Cortex of kidney (tissue), 1 donor: ENCODE measurements at places on chromosomes 6 and 20.

DNA sequence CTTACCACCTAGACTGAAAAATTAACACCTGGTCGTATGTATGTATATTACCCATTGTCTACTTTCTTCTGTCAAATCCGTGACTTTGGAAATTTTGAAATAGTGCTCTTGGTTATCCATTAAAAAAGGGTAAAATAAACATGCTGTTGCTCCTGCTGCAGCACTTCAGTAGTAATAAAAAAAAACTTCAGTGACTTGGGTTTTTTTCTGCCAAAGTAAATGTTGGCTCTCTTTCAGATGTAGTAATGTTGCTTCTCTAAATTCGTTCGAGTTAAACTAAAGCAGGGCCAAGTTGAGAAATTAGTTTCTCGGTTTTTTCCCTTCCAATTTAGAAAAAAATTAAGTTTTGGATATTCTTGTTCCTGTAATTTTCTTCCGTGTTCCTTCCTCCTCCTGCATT is 34.2 kb downstream of the JARID2 start:
- DNase-seq = no peak

DNA sequence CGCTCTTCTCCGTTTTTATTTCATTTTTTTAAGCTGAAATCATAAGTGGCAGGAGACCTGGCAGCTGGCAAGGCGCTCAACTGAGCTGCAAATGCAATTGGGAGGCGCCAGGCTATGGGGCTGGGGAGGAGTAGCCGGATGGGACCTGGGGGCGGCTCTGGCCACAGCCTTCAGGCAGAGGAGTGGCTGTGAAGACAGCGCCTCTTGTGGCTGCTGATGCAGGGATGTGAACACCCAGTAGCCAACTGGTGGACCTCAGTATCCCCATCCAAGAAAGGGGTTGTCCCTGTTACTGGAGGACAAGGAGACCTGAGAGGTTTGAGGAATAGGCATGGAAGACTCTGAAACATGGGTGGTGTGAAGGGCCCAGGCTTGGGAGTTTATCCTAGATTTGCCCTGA is 12.6 kb downstream of the KCNK17 start:
- no peak for DNase-seq

- no peak for DNase-seq
These were observed 37.7 kb downstream of the ADGRF1 start for GRCh38 chr6:47004463-47004862.

DNA sequence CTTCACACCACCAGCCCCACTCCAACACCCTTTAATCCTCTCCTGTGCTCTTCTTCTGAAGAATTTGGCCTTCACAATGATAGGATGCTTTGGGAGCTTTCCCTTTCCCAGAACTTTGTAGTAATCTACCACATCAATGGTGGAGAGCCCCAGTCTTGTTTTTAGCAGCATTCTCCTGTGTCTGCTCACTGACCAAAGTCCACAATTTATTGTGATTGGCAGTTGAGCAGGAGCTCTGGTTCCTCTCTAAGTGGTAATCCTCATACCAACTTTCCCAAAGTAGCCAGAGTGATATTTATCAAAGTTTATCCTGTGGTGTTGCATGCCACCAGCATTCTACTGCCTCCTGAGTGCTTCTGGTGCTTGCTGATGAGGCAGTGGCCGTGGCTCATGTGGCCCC is 29.0 kb upstream of the OPN5 start:
- no peak for DNase-seq

- DNase-seq = no peak
These were observed 15.5 kb downstream of the SDCBP2 start for GRCh38 chr20:1313236-1313964.

GRCh38 chr20:57867181-57867803 is 157.5 kb upstream of the PMEPA1 start:
- DNase-seq = no peak

DNA sequence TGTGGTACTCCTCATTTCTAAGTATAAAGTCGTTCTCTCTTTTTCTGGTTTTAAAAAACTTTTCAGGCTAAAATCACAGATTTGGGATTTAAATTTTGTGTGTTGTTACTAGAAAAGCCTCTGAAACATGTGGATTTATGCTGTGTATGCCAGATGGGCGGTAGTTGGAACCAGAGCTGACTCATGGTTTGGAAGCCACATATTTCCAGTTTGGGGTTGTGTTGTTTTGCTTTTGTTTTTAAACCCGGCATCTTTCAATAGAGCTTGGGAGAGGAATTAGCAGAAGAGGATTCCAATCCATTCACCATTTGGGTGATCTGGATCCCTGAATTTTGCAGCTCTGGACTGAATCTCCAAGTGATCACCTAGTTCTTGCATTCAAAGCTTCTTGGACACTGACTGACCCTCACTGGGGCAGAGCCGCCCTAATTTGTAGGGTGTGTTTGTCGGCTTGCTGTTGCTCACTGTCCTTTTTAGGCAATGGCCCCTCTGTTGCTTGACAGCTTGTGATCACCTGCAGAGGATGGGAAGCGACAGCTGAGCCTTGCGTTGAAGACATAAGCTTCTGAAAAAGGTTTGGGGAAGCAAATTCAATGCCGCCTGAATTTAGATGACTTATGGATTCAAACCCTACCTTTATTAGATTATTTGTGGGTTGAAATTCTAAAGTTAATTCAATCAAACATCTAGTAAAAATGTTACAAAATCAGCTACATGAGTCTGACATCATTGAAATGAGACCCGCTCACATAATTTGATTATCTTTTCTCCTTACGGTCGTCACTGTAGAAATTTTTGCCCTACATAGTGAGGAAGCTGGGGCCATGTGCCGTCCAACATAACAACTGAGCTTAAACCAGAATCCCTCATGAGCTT is 79.9 kb upstream of the CD83 start:
- DNase-seq = no peak

DNA sequence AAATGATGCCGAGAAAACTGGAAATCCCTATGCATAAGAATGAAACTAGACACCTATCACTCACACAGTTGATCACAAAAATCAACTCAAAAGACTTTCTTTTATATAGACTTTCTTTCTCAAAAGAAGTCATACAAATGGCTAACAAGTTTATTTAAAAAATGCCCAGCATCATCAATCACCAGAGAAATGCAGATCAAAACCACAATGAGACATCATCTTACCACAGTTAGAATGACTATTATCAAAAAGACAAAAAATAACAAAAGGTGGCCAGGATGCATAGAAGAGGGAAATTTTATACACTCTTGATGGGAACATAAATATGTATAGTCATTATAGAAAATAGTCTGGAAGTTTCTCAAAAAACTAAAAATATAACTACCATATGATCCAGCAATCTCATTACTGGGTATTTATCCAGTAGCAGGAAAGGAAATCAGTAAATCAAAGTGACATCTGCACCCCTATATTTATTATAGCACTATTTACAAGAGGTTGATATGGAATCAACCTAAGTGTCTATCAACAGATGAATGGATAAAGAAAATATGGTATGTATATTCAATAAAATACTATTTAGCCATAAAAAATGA is 3.4 kb upstream of the RNF217 start:
- no peak for DNase-seq
